ENCODE measurements at places on chromosomes 2 and 18. TPM values are rescaled to one million over a fixed set of nuclear protein-coding genes. Genes with fewer than 3 reads are reported as not detected.

- DNase-seq: no peak
These were observed 850 bp downstream of the CATIP start for GRCh38 chr2:218357236-218358177.

- DNase-seq: peak; percentile 64
These were observed 14.6 kb upstream of the NFATC1 start for GRCh38 chr18:79380816-79381806.

- no peak for DNase-seq
These were observed 62.6 kb downstream of the EMX1 start for GRCh38 chr2:72979896-72980295.

GRCh38 chr18:23743733-23744333 lies 54.6 kb downstream of the LAMA3 start:
- DNase-seq: no peak

- no peak for DNase-seq
These were observed 56.5 kb downstream of the CCBE1 start for GRCh38 chr18:59640721-59641120.

GRCh38 chr2:218745160-218745558 lies 34.5 kb downstream of the TTLL4 start:
- DNase-seq: no peak

DNA sequence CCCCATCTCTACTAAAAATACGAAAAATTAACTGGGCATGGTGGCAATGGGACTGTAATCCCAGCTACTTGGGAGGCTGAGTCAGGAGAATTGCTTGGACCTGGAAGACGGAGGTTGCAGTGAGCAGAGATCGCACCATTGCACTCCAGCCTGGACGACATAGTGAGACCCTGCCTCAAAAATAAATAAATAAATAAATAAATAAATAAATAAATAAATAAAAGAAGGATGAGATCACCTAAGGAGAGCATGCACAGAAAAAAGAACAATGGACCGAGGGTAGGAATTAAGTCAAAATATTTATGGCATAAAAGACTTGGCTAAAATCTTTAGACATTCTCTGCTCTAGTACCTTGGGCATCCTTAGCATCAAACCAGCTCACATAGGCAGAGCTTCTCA lies 8.9 kb upstream of the RBMS1 start:
- DNase-seq: no peak

Gene ACTG2
- total RNA-seq: not detected

Gene CROCC2
- total RNA-seq: not detected

Gene PSMA8
- not detected for total RNA-seq

Data from CD4-positive, alpha-beta T cell (primary cell).